ENCODE measurements at places on chromosomes 1 and 21. TPM values are rescaled to one million over a fixed set of nuclear protein-coding genes. Genes with fewer than 3 reads are reported as not detected.

Gene SPRR2E
- not detected for total RNA-seq

DNA sequence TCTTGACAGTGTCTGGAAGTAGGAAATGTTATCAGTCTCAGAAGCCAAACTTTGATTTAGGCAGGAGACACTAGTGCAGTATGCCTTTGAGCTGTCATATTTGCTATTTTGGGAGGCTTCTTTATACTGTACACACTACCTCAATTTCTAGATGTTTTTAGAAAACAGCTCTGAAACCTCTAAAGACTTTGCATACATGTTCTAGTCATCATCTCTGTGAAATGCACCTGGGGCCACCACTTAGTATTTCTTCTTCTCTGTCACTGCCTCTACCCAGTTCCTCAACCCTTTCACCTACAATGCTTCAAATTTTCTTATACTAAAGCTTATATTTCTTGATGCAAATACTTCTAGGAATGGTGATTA, 29.1 kb upstream of the PLA2G4A start:
- no peaks in the 10 kb centered on the region for H3K36me3 ChIP-seq
- no peak overlapping the region for H3K27ac ChIP-seq
- H3K4me1 ChIP-seq, result no peaks in the 10 kb centered on the region
- no peak for DNase-seq

DNA sequence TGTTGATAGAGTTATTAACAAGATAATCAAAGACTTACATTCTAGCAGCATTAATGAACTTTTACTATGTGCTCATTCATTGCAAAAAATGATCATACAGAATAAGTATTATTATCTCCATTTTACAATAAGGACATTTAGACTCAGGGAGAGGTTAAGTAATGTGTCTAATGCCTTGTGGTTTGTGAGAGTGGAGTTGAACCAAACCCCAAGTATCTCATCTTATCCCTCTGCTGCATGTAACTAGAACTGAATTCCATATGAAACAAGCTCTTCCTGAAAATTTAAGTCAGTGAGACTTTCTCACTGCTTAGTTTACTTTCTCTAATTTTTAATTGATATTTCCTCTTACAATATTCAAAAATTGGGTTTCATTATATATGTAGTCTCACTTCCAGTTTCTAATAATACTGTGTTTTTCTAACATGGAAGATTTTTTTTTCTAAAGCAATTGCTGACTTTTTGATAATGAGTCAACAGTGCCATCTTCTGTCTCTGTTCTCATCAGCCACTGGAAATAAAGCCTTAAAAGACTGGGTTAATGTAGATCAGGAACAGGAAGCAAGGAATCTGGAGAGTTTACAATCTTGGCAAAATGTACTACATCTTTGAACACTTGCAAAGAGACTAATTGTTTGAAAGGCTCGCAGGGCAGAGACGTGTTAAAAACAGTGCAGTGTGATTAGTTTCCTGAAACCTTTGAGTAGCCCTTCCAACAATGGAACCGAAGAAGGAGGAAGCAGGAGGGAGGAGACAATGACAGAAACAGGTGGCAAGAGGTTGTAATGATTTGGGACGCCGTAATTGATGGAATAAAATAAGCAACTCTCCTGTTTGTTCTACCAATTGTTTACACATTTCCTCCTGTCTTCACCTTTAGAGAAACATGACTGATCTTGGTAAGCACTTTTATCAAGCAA, 567.6 kb downstream of the MRPL39 start:
- peak overlapping the region; percentile 8 for H3K4me3 ChIP-seq
- no peaks in the 10 kb centered on the region for H3K36me3 ChIP-seq
- no peaks in the 10 kb centered on the region for H3K27me3 ChIP-seq
- DNase-seq, result no peak
- H3K27ac ChIP-seq, result no peak overlapping the region
- no peaks in the 10 kb centered on the region for H3K4me1 ChIP-seq

Gene FCN3
- total RNA-seq, result 15.1 TPM

Gene KAZN
- total RNA-seq, result 160 TPM

GRCh38 chr1:197774466-197775281, 606 bp downstream of the DENND1B start:
- H3K4me3 ChIP-seq, result peak overlapping the region; percentile 91
- H3K4me1 ChIP-seq, result peaks cover 56% of the 10 kb centered on the region
- DNase-seq, result peak; percentile 93
- H3K27me3 ChIP-seq, result no peaks in the 10 kb centered on the region
- no peaks in the 10 kb centered on the region for H3K36me3 ChIP-seq
- H3K27ac ChIP-seq, result peak overlapping the region; percentile 94

Measured in spleen (tissue), 13 donors.